ENCODE measurements at places on chromosomes 1 and 21. TPM values are rescaled to one million over a fixed set of nuclear protein-coding genes. Genes with fewer than 3 reads are reported as not detected.

Gene CFHR1
- 1.6 TPM for total RNA-seq

Gene COA6
- total RNA-seq = 8.9 TPM

Gene HTR6
- total RNA-seq = 0.07 TPM

Gene SELENBP1
- total RNA-seq = 59.5 TPM

Gene VWA5B1
- total RNA-seq = not detected

Gene LELP1
- not detected for total RNA-seq

Gene PEF1
- 100 TPM for total RNA-seq

Gene C1orf185
- not detected for total RNA-seq

Gene GBP1
- 12.4 TPM for total RNA-seq

Gene SLAMF9
- 0.59 TPM for total RNA-seq

Measured in smooth muscle cell of the pulmonary artery (primary cell).